ENCODE measurements at places on chromosomes 1 and 21.

DNA sequence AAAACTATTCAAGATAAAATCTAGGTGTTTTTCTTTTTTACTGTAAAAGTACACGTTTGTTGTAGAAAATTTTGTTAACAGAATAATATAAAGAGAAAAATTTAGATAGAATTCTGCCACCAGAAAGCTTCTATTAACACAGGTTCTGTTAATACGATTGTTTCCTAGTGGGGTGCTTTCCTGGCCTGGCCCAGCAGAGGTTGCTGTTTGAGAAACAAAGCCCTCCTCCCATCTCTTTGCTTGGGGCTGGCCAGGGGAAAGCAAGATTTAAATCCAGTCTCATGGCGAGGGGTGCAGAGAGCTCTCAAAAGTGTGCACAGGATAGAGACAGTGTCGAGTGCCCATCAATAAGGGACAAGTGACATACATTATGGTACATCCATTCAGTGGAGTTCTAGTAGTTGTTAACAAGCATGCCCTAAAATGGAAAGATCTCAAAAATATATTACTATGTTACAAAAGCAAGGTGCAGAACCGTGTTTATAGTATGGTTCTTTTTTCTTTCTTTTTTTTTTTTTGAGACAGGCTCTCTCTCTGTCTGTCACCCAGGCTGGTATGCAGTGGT is 14.6 kb upstream of the ACBD3 start:
- DNase-seq, result no peak

DNA sequence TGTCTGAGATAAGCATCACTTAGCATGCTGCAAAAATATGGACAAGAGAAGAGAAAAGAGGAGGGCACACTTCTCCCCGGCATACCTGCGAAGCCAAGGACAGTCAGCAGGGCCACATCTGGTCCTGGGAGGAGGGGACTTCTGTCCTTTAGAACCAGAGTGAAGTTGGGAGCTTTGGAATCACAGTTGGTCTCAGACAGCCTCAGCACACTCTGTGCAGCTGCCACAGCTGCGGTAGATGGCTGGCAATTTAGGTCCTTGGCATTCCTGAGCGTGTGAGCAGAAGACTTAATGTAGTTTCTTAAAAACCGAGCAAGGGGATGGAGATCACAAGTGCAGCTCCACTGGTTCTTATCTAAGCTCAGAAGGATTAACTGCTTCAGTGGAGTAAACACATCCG is 32.3 kb downstream of the LRRC53 start:
- DNase-seq, result no peak

- no peak for DNase-seq
Observed at GRCh38 chr1:66397192-66397591, 136.8 kb upstream of the SGIP1 start.

GRCh38 chr1:42006836-42007235 is 88.1 kb upstream of the HIVEP3 start:
- DNase-seq, result no peak

GRCh38 chr1:32014948-32015273 is 1.2 kb downstream of the KHDRBS1 start:
- no peak for DNase-seq

DNA sequence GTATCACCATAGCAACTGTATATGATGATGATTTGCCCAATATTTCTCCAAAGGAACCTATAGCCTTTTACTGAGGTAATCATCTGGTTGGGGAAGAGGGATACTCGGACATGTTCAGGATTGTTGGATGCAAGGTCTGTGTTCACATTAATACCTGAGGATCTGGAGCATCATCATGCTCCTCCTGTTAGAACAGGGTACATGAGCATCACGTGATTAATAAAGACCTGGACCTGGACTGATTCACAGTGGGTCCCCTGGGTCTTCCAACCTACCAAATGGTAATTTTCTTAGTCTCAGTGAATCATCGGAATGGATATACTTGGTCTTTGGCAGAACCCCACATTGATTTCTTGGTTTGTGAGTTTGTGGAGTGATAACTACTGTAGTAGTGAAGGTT is 45.6 kb upstream of the ZBTB18 start:
- no peak for DNase-seq

- DNase-seq, result no peak
Observed at GRCh38 chr1:205236951-205237475, 9.3 kb downstream of the TMCC2 start.

GRCh38 chr1:58611861-58612385 is 34.9 kb upstream of the TACSTD2 start:
- DNase-seq, result no peak

DNA sequence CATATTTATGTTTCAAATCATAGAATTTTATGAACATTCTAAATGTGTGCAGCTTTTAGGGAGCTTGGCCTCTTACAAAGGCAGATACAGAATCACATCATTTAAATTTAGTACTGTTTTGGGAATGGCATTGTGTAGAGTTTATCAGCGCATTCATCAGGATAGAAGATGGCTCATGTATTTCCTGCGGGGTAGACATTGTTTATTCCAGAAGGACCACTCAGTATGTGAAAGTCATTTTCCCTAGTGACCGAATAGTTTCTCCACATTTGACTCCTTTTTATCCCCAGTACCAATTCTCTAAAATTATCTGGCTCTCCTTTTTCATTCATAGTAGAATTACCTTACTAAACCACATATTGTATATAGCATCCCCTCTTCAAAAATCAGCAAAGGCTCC is 981.9 kb upstream of the ADGRL4 start:
- no peak for DNase-seq

- DNase-seq, result no peak
Observed at GRCh38 chr1:14498839-14499238, 99.6 kb upstream of the KAZN start.

DNA sequence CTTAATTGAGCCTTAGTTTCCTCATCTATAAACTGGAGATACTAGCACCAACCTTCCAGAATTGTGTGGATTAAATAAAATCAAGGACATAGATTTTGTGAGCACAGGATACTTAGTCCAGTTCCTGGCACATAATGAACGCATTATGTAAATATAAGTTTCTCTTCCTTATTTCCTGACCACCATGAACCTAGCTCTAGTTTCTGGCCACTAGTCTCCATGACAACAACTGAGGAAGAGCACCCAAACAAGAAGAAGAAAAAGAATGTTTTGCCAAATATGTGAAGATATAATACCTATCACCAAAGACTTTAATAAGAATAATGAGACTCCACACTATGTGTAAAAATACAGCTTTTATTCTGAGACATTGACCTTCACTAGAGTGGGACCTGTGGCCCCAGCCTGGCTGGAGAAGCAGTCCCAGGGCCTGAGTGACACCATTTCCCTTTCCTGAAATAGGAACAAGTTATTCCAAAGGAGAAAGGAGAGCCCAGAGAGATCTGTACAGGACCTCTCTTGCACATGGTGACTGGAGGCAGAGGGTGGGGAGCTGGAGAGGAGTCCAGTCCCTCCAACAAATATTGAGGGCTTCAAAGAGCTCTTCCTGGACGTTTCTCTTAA is 940 bp upstream of the USF1 start:
- DNase-seq, result no peak

- DNase-seq, result no peak
Observed at GRCh38 chr1:56782773-56783172, 36.4 kb downstream of the FYB2 start.

DNA sequence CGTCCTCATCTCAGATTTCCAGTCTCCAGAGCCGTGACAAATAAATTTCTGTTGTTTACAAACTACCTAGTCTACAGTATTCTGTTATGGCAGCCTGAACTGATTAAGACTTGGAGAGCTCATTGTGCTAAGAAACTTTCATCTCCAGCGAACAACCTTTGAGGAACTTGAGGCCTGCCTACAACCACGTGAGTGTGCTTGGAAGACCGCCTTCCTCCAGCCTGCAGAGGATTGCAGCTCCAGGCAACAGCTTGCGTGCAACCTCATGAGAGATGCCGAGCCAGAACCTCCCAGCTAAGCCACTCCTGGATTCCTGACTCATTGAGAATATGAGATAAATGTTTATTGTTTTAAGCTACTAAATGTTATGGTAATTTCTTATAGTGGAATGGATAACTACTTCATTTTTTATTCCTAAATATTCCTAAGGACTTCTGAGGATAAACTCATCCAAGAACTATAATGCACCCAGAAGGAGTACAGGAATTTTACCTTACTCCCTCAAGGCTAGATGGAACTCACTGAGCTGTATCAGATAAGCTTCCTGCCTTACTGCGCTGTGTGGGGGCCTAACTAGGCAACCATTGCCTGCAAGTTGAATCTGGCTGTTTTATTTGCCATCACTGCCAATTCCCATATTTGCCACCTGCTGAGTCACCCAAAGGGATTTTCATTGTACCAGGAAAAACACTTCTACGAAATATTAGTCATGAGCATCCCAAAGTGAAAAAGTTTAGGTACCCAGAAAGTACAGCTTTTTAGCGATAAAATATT is 17.6 kb downstream of the FAM177B start:
- DNase-seq, result no peak

DNA sequence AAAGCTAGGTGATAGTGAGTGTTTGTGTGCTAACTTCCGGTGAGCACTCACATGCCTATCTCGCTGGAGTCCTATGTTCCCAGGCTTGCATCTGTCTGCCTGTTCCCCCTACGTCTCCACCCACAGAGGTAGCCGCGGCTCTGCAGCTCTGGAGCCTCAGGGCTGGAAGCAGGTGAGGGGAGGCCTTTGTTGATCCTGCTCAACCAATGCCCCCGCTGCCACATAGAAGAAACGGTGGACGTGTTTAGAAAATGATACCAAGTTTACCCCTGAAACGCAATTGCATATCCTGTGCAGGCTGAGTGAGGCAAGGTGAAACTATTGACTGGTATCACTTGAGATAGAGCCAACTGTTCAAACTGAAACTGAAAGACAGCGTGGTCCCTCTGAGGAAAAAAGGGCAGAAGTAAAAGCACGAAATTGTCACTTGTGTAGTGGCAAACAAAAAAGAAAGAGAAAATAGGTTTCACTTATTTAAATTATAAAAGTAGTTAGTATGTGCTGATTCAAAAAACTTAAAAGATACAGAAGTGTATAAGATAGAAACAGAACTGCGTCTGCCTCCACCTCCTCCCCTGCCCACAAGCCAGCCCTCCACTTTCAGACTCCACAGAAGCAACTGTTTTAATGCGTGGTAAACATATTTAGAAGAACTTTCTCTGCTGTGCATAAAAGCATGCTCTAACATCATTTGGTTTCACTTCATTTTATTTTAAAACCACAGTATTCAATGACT is 38.6 kb upstream of the ETS2 start:
- no peak for DNase-seq

DNA sequence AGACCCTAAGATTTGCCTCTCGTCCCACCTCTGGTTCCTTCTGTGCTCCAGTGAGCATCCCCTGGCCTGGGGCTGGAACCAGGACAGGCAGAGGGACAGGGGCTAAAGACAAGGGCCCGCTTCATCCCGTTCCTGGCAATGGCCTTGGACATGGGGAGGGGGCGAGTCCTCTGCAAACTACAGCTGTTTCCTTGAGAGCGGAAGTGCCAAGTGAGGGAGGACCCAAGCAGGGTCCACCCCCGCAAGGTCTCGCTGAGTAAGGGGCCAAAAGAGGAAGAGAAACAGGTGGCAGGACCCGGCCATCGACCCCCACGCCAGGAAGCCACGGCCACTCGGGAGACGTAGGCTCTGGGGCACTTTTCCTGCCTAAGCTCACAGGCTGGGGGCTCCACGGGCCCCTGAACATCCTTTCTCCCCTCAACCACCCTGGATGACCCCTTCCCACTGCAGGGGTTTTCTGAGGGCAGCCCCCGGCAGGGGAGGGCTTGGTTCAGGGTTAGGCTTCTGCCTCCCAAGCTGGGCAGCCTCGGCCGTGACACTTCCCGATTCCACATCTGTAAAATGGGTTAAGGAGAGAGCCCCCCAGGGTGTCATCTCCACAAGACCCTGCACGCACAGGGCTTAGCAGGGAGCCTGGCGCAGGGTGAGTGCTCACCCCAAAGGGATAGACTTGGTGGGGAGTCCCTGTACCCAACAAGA is 17.9 kb upstream of the PLEKHG5 start:
- no peak for DNase-seq

- DNase-seq, result no peak
Observed at GRCh38 chr1:230861970-230862595, 6.2 kb downstream of the C1orf198 start.

DNA sequence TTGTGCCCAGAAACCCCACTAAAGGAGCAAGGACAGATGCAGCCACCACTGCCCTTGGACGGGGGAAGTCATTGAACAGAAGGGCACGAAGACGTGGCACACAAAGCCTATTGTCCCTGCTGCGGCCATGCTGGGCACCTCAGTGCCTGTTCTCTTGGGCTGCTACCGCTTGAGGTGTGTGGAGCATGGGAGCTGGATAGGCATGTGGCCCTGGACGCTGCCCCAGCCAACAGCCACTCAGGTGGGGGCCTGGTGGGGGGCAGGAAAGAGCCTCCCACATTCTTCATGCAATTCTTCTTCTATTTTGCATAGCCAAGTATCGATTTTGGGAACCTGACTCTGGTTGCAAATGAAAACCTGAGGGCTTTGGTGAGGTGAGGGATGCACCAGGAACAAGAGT is 337.2 kb downstream of the RPS6KC1 start:
- DNase-seq, result no peak
